HT-29 (cell line): ENCODE measurements at places on chromosomes 7 and 10.

DNA sequence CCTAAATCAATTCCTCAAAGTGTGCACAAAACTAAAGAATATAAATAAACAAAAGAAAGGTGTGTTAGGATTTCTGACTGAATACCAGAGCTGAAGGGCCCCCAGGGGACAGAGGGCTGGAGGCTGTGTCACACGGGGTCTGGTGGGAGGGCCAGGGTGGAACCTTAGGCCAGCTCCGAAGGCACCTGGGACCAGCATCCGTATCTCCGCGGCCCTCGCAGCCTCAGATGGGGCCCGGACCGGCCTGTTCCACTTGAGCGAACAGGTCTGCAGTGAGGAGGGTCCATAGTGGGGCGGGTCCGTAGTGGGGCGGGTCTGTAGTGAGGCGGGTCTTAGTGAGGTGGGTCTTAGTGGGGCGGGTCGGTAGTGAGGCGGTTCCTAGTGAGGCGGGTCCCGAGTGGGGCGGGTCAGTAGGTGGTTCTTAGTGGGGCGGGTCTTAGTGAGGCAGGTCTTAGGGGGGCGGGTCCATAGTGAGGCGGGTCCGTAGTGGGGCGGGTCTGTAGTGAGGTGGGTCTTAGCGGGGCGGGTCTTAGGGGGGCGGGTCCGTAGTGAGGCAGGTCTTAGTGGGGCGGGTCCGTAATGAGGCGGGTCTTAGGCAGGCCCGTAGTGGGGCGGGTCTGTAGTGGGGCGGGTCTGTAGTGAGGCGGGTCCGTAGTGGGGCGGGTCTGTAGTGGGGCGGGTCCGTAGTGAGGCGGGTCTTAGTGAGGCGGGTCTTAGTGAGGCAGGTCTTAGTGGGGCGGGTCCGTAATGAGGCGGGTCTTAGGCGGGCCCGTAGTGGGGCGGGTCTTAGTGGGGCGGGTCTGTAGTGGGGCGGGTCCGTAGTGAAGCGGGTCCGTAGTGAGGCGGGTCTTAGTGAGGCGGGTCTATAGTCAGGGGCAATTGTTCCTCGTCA is 15.1 kb downstream of the GPR146 start:
- no peak for DNase-seq

DNA sequence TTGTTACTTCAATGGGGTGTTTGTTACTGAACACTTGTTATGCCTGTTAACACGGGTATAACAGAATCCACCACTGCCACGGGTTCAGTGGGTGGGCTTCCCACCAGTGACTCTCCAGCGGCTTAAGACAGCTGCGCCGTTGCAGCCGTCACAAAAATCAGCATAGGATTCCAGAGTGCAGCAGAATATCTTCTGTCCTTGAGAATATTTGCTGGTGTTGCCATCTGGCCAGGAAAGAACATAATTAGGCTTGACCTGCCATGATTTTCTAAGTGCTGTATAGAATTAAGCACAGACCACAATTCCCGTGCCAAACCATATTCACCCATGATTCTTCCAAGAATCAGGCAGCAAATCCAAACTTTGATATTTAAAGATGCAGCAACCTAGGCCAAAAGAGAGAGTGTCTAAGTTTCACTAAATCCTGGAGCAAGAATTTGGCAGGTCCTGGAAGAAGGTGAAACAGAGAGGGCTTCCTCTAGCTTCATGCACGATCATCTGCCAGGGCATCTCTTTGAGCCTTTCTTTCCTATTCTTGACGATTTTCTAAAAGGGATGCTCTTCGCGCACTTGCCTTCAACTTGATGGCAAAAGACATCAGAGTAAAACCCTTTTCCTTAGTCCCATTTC is 95.0 kb downstream of the FRMD4A start:
- DNase-seq, result no peak

- no peak for DNase-seq
Measured at GRCh38 chr10:132118366-132118765, 52.6 kb downstream of the JAKMIP3 start.

- peak; percentile 80 for DNase-seq
Measured at GRCh38 chr7:142626420-142627035, 122.7 kb upstream of the PRSS1 start.

DNA sequence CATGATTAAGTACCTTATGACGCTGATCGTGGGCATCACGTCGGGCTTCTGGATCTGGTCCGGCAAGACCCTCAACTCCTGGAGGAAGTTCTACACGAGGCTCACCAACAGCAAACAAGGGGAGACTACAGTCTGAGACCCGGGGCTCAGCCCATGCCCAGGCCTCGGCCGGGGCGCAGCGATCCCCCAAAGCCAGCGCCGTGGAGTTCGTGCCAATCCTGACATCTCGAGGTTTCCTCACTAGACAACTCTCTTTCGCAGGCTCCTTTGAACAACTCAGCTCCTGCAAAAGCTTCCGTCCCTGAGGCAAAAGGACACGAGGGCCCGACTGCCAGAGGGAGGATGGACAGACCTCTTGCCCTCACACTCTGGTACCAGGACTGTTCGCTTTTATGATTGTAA is 2.5 kb downstream of the FZD1 start:
- no peak for DNase-seq
